ENCODE measurements at places on chromosomes 4 and X.

GRCh38 chrX:153640736-153641575 lies 6.0 kb upstream of the DUSP9 start:
- DNase-seq = no peak

DNA sequence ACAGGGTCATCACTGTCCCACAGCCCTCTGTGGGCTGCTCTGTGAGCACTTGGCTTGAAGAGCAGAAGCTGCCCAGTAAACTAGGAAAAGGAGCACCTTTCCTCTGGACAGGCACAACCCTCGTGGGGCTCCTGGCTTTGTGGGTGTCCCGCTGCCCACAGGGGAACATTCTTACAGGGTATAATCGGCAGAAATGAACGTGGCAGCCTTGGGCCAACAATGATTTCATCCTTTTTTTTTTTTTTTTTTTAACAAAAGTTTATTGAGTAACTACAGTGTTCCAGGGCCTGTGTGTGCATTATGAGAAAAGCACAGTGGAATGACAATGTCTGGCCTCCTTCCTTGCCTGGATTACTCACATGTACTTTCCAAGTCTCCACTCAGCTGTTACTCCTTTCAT lies 197.2 kb downstream of the PDGFC start:
- DNase-seq = no peak

DNA sequence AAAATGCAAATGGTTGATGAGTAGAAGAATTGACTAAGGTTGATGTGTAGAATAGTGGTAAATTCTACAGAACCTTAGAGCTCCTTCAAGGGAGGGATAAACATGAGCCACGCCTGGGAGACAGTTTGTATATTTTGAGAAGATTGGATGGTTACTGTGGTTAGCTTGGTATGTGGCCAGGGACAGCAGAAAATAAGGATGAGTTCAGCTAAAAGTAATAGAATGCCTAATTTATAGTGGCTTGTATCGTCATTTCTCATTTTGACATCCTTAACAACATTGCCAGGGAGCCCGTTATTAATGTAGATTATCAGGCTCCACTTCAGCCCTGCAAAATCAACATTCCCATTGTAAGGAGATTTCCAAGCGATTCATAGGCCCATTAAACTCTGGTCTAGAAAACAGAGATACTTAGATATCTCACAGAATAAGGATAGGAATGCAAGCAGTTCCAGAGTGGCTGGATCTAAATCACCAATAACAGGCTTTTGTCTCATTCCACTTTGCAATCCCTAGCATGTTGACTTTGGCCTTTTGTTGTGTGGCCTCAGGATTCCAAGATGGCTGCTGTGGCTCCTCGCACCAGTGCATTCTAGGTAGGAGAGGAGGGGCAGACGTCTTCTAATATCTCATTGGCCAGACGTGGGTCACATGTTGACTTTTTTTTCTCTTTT lies 6.4 kb upstream of the PTTG2 start:
- no peak for DNase-seq

DNA sequence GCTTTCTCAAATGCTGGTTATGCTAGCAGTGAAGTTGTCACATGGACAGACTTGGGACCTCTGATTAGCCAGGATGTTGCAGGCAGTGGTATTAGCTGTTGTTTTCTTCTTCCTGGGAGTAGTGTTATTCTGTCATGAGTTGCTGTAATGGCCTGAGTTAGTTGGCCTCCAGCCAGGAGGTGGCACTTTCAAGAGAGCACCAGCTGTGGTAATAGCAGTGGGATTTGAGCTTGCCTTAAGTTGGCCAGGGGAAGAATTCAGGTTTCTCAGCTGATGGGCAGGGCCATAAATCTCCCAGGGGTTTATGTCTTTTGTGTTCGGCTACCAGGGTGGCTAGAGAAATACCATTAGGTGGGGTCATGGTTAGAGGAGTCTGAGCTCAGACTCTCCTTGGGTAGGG lies 132.6 kb downstream of the GLUD2 start:
- no peak for DNase-seq

- DNase-seq = no peak
Observed at GRCh38 chr4:16289897-16290554, 63.8 kb upstream of the TAPT1 start.

DNA sequence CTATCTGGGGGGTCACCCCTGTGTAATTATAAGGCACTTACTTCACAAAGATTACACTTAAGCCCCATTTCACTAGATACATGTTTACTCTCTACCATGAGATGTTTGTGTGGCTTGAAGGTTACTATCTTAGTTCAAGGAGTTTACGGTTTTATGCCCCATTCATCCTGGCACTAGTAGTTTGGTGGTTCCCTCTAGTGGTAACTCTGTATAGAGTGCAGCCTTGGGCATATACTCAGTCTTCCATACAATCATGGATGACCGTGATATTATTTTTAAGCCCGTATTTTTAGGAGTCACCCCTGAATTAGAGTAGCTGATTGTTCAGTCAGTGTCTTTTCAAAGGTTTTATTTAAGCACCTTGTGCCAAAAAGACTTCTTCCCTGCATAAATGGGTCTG lies 109.9 kb upstream of the FAM47C start:
- no peak for DNase-seq

GRCh38 chrX:151174581-151175282 lies 1.7 kb upstream of the GPR50 start:
- no peak for DNase-seq

- DNase-seq = no peak
Observed at GRCh38 chr4:70518716-70519115, 347 bp downstream of the AMTN start.

DNA sequence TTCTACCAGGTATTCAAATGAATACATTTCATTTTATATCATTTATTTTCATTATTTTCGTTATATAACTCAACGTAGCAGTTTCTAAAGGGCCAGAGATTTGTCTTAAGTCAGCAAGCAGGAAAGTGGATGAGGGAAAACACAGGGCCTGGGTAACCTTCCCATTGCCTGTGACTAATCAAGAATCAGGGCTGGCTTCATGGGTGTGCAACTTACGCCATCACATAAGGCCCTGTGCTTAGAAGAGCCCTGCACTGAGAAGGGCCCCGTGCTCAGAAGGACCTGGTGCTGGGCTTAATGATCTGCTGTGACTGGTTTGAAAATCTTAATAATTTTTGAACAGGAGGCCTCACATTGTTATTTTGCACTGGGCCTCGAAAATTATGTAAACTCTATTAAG lies 65.4 kb upstream of the FAM9C start:
- no peak for DNase-seq

GRCh38 chr4:88621763-88622327 lies 29.6 kb downstream of the HERC3 start:
- DNase-seq = no peak

GRCh38 chr4:11250510-11250909 lies 178.2 kb downstream of the HS3ST1 start:
- DNase-seq = no peak

- no peak for DNase-seq
Observed at GRCh38 chr4:140293979-140294378, 79.5 kb upstream of the SCOC start.

DNA sequence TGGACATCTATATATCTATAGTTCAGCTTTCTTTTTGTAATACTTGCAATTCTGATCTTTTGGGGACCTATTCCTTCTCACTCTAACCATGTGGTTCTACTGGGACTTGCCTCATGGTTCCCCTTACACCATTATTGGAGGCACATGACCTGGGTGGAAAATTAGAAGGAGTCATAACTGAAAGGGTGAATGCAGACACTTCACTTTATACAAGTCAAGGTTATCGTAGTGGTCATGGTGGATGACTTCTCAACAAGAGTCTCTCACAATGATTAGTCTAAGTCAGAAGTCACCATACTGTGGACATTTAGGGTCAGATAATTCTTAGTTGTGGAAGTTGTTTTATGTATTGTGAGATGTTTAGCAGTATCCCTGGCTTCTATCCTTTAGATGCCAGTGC lies 10.5 kb upstream of the EIF4E start:
- no peak for DNase-seq

DNA sequence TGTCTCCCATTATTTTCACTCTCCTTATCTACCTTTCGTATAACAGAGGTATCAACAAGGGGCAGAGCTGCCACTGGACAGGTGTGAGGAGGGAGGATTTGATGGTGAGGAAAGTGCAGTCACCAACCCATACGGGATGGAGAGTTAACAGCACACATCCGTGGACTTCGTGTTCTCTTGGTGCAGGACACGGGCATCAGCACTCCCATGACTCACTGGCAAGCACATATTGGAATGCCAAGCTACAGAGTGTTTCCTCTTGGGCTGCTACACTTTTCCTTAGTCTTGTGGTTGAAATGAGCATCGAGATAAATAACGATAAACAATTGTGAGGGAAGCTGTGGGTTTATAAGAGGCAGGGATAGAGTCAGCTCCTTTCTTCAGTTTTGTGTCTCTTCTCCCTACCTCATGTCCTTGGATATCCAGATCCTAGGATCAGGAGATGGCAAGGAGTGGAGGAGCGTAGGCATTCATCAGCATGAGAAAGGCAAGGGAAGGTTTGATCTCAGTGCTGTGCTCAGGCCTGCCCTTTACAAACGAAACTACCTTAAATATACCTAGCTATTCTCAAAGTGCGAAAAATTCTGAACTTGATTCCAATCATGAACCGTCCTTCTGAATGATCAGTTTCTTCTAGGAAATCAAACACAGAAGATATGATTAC lies 96.3 kb downstream of the ZNF827 start:
- DNase-seq = no peak

GRCh38 chrX:11758400-11759171 lies 549 bp downstream of the MSL3 start:
- no peak for DNase-seq

- no peak for DNase-seq
Observed at GRCh38 chr4:136112116-136112515, 1420.2 kb downstream of the PCDH18 start.

DNA sequence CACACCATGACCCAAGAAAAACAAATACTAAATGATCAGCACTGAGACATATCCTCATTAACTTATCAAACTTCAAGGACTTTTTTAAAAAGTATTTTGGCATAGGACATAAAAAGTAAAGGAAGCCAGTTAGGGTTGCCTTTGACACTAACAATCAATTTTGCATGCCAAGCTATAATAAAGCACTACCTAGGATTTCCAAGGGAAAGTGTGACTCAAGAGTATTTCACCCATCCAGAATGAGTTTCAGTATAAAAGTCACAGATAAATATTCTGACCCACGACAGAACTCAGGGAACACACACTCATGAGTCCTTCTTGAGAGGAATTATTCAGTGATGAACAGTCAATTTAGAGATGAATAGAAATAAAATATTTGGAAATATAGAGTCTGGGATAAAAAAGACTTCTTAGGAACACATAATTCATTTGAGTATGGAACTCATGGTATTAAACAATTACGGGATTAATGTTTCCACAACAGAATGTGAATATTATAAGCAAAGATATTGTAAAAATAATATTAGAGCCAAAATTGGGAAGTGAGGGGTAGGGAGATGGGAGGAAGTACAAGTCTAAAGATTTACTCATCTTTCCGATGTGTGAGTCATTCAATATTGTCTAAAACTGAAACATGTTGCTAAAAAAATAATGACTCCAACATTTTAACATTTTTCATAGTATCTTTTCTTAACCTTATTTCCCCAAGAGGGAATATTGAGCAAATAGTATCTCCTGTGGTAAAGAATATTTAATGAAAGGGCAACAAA lies 143.5 kb upstream of the LNX1 start:
- no peak for DNase-seq

GRCh38 chr4:168538632-168539031 lies 41.8 kb downstream of the PALLD start:
- no peak for DNase-seq

DNA sequence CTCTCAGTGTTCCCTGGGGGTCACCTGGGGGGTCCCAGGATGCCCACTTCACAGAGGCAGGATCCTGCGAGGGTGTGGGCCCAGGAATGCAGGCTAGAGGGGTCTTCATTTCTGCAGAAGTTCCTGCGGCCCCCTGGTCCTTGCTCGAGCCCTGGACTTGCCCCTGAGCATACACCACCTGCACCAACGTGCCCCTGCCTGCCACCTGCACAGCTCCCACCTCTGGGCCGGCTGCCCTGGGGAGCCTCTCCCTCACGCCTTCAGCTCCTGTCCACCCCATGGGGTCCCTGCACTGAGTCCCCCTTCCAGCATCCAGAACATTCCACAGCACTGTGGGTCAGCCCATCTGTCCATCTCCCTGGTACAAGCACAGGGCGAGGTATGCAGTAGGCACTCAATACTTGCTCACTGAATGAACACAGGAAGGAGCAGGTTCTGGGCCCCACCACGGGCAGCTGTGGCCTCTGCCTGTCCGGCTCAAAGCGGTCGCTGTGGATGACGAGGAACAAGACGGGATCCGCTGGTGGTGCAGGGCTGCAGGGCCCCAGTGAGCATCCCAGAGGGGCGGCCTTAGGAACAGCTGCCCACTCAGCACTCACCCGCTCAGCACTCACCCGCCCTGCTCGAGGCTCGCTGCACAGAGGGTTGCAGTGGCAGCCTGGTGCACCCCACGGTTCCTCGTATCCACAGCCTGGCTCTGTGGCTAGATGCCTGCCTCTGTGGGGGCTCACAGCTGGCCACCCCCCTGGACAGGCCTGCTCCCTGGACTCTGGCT lies 70.5 kb upstream of the MXD4 start:
- no peak for DNase-seq

DNA sequence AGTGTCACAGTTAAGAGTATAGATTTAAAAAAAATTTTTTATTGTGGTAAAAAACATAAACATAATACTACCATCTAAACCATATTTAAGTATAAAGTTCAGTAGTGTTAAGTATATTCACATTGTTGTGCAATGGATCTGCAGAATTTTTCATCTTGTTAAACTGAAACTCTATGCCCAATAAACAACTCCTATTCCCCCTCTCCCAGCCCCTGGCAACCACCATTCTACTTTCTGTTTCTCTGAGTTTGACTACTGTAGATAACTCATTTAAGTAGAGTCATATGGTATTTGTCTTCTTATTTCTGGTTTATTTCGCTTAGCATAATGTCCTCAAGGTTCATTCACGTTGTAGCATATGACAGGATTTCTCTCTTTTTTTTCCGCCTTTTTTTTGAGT lies 112.4 kb downstream of the PTTG2 start:
- no peak for DNase-seq

DNA sequence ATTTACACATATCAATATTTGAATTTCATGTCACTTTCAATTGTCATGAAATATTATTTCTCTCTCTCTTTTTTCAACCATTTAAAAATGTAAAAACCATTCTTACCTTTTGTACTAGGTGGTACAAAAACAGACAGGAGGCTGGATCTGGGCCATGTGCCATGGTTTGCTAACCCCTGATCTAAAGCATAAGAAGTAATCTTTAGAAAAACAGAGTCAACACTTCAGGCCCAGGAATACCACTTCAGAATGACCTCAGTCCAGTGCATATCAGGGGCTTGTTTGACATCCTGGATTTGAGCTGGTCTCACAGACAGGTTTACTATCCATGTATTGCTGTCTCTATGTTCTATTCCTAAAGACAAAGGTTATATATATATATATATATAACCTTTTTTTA lies 102.5 kb downstream of the DCHS2 start:
- DNase-seq = no peak

DNA sequence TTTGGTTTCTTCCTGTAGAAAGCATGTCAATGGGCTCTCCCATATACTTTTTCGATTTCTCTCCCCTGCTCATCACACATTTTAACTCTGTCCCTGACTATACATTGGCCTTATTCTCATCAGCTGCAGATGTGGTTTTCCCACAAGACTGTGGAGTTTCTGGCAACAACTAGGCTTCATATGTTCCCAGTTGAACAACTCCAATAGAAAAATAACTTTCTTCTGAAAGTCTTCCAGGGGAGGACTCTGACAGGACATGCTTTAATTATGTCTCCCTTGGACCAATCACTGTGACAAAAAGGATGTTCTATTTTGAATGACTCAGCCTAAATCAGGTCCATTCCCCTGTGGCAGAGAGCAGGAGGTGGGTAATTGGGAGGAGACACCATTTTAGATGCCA lies 28.1 kb downstream of the SPANXC start:
- no peak for DNase-seq

GRCh38 chr4:120561648-120562047 lies 360.9 kb downstream of the PRDM5 start:
- DNase-seq = no peak

All from NCI-H1436 treated with DMSO at 0.1 percent for 48 hours (cell line).